ENCODE measurements at places on chromosomes 11 and 22. TPM values are rescaled to one million over a fixed set of nuclear protein-coding genes. Genes with fewer than 3 reads are reported as not detected.

DDX25 gene
- not detected for total RNA-seq

MRGPRX1 gene
- total RNA-seq = not detected

INS gene
- not detected for total RNA-seq

MS4A7 gene
- not detected for total RNA-seq

FGF4 gene
- not detected for total RNA-seq

MADD gene
- 14.3 TPM for total RNA-seq

GRM5 gene
- 0.05 TPM for total RNA-seq

KRTAP5-8 gene
- not detected for total RNA-seq

SLC15A3 gene
- total RNA-seq = 4.0 TPM

TUB gene
- total RNA-seq = 3.1 TPM

VWCE gene
- total RNA-seq = 1.6 TPM

C1QTNF6 gene
- 7.7 TPM for total RNA-seq

C22orf31 gene
- total RNA-seq = not detected

ELFN2 gene
- total RNA-seq = 0.59 TPM

GPR83 gene
- total RNA-seq = 0.09 TPM

SCGB1C1 gene
- total RNA-seq = not detected

FAM181B gene
- not detected for total RNA-seq

NECTIN1 gene
- total RNA-seq = 1.5 TPM

ROBO4 gene
- total RNA-seq = 0.46 TPM

RASD2 gene
- 0.89 TPM for total RNA-seq

ANKK1 gene
- not detected for total RNA-seq

TIMP3 gene
- 876 TPM for total RNA-seq

CNTF gene
- 3.1 TPM for total RNA-seq

CCDC34 gene
- total RNA-seq = 3.6 TPM

OR10D3 gene
- total RNA-seq = not detected

TCIRG1 gene
- 115 TPM for total RNA-seq

RPS19BP1 gene
- total RNA-seq = 27.2 TPM

POU2AF3 gene
- not detected for total RNA-seq

SOX6 gene
- total RNA-seq = 1.2 TPM

OR4C13 gene
- not detected for total RNA-seq

PRR33 gene
- total RNA-seq = not detected

UBQLN3 gene
- total RNA-seq = not detected

AIP gene
- total RNA-seq = 51.1 TPM

XKR3 gene
- total RNA-seq = not detected

All from smooth muscle cell of the umbilical artery (primary cell).